ENCODE measurements at places on chromosomes 13 and 19. TPM values are rescaled to one million over a fixed set of nuclear protein-coding genes. Genes with fewer than 3 reads are reported as not detected.

Gene SLITRK6
- total RNA-seq, result not detected

Gene GTF3A
- total RNA-seq, result 188 TPM

Gene LYL1
- total RNA-seq, result not detected

Gene TPTE2
- not detected for total RNA-seq

Gene PDE4C
- 0.17 TPM for total RNA-seq
